Stimulated activated CD8-positive, alpha-beta memory T cell treated with anti-CD3 and anti-CD28 coated beads, Interleukin-15, amount 100 ng/mL, for 24 hours (primary cell): ENCODE measurements at places on chromosomes 6 and 20.

GRCh38 chr6:9581155-9581554 is 833.7 kb downstream of the TFAP2A start:
- DNase-seq = no peak

GRCh38 chr6:12173661-12174060 is 116.5 kb upstream of the EDN1 start:
- no peak for DNase-seq

DNA sequence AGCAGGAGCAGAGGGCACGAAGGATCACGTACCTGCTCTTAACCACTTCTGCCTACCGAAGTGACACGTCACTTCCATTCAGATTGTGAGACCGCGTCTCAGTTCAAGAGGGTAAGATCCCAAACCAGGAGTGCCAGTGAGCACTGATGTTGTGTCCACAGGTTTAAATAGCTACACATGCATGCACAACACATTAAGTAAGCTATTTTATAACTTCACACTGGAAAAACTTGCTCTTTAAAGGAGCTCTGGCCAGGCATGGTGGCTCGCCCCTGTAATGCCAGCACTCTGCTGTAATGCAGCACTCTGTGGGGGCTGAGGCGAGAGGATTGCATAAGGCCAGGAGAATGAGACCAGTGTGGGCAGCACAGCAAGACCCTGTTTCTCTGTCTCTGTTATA is 21.1 kb downstream of the ABHD12 start:
- DNase-seq = no peak

DNA sequence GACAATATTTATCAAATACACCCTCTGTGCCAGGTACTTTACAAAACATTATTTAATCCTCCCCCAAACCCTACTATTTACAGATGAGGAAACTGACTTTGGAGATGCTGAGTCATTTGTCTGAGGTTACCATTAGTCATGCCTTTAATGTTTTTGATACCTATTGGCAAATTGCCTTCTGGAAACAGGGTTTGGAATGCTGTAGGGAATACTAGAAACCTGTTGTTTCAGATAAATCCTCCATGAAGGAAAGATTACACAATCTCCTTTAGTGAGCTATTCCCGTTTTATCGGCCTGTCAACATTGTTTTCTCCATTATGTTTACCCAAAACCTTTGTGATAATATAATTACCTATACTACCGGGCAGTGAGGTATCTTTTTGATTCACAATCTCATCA is 93.6 kb upstream of the ADGRF1 start:
- DNase-seq = no peak

DNA sequence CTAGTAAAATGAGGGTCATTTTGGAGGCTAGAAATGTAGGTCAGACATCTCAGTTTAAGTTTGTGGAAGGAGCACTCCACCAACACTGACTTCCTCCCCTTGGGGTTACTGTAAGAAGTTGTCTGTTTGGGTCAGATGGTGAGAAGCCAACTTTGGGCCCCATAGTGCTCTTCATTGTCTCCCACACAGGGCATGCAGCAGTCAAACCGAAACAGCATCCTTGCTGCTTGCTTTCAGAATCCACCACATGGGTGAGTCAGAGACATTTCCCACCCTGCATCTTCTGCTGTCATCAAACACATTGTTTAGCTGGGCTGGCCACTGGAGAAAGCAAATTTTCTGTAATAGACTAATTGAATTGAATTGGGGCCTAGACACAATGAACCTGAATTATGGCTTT is 16.8 kb downstream of the IL17F start:
- DNase-seq = no peak

DNA sequence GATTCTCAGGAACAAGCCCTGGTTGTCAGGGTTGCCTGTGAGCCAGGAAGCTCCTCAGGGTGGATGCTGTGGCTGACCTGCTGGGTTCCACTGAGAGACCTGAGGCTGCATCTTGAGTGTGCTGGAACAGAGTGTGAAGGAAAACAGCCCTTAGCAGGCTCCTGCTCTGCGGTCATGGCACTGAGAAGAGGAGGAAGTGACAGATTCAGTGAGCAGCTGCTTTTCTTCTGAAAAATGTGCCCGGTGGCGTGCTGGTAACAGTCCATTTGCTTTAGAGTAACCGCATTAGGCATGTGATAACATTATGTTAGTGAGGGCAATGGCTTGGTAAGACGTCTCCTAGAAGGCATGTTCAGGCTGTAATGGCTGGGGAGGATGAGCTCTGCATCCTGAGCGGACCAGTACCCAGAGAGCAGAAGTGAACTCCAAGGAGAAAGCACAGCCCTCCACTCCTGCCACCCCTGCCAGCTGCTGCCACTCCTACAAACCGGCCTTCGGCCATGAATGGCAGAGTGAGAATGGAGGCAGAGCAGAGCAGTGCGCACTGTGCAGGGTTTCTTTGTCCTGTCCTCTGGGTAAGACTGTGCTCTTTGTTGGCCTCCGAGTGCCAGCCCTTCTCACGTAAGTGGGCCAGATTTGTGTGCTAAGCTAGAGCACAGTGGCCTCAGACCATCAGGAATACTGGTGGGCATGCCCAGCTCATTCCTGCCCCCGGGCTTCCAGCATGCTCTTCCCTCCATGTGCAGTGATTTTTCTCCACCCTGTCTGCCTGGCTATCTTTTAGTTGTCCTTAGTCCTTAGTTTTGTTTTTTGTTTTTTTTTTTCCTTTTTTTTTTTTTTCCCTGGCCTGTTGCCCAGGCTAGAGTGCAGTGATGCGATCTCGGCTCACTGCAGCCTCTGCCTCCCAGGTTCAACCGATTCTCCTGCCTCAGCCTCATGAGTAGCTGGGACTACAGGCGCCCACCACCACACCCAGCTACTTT is 98.1 kb upstream of the VSTM2L start:
- DNase-seq = no peak

- no peak for DNase-seq
These were observed 198.5 kb upstream of the HEY2 start for GRCh38 chr6:125550892-125551291.

GRCh38 chr20:33674294-33675135 is at the start of gene NECAB3:
Gene NECAB3 (minus strand): TSS chr20:33674428. CDS start chr20:33674352, 76 bp downstream.
- DNase-seq = no peak

- no peak for DNase-seq
These were observed 63.7 kb downstream of the MKKS start for GRCh38 chr20:10370091-10370887.

DNA sequence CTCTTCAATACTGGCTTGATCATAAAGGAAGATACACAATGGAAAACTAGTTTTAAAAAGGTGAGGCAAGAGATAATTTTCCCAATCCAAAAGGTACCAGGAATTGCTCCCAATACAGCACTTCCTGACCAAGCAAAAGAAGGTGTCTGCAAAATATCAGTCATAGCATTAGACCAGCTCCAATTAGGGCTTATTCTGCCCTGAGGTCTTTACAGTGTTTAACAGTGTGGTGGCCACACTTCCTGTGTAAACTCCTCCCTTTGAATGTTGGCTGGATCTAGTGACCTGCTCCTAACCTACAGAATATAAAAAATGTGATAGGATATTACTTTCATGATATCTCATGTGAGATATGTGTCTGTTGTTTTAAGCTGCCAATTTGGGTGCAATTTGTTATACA is 57.1 kb upstream of the BTN3A2 start:
- no peak for DNase-seq
